ENCODE measurements at places on chromosomes 7 and 10.
A peak's percentile ranks its signal among the peaks of the same experiment; 100 is the strongest.

GRCh38 chr7:155017834-155018233 lies 14.9 kb upstream of the PAXIP1 start:
- DNase-seq = no peak

DNA sequence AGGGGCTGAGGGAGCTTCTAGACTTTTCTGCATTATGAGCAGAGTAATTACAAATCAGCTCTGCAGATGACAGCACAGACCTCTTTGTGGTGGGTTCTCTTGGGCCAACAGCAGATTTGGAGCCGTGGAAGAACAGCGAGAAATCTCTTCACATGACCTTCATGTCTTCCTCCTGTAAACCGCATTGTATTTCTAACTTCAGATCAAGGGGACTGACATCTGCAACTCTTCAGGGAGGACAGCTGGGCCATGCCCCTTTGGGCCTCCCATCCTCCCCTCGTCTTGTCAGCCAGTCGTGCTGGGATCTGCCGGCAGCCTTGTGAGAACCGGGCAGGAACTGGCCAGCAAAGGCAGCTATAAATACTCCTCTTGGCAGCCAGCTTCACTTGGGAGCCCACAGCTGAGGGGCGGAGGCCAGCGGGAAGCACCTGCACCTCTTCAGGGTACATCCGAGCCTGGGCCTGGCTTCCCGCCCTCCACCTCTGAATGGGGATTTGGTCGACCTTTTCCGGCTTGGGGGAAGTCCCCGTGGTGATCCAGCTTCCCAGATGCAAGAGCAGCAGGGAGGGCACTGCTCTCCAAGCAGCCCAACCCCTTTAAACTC lies 54.7 kb downstream of the STEAP1B start:
- DNase-seq = peak; percentile 94

DNA sequence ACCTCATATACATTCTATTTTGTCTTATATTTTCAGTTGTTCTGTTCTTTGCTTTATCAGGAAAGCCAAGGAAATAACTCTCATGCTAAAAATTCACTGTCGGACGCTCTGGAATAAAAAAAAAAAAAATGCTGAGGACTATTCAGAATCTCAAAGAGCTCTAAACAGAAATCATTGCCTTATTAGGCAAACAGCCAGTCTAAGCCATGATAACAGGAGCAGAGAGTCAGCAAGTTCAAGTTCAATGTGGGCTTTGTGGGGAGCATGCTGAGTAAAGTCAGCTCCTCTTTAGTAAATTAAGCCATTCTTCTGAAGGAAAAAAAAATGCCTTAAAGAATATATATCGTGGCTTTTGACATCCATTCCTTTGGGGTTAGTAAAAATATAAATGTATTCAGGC lies 13.6 kb upstream of the FAM13C start:
- DNase-seq = no peak

DNA sequence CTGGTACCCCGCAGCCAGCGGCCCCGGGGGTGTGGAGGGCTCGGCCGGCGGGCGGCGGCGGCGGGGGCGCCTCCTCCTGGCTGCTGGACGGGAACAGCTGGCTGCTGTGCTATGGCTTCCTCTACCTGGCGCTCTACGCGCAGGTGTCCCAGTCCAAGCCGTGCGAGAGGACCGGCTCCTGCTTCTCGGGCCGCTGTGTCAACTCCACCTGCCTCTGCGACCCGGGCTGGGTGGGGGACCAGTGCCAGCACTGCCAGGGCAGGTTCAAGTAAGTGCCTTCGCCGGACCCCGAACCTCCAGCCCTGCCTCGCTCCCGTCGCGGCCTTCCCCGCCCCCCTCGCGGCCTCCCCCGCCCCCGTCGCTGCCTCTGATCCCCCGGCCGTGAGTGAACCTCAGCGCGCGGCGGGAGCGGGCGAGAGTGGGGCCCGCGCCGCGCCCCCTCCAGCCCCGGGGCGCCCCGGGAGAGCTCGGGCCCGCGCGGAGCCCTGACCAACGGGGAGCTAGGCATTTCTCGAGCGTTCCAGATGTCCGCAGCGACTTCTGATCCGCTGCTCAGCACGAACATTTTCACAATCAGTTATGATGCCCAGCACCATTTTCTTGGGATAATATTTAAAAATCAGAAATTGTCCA lies 727 bp downstream of the ATRNL1 start:
- DNase-seq = no peak
